ENCODE measurements at places on chromosomes 2 and 18.

GRCh38 chr18:10398571-10398970 is 55.9 kb upstream of the APCDD1 start:
- DNase-seq, result no peak

- no peak for DNase-seq
These were observed 36.4 kb downstream of the STK39 start for GRCh38 chr2:168210895-168211570.

DNA sequence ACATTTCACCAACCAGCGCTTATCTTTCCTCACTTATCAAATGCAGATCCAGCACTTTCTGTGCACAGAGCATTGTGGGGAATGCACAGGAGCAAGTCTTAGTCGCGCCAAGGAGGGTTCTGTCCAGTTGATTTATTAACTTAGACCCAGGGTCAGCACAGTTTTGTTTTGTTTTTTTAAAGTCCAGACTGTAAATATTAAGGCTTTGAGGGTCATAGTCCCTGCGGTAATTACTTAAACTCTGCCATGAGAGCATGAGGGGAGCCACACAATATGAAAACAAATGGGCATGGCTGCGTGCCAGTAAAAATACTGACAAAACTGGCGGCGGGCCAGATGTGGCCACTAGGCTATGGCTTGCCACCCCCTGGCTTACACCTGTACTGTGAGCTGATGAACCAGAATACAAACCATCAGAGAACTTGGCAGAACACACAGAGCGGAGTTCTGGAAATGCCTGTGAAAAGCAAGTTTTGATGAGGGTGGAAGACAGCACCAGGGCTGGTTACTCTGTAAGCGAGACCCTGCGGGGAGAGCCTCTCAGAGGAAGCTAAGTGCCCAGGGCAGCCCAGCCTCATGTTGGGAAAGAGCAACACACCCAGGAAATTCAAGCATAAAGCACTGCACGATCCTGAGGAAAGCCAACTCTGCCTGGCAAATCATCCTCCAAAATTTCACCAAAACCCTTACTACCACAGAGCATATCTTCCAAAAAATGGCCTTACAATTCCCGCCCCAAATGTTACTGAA is 43.6 kb downstream of the L3MBTL4 start:
- DNase-seq, result no peak

- no peak for DNase-seq
These were observed 137.3 kb downstream of the DTNA start for GRCh38 chr18:34847408-34847807.

DNA sequence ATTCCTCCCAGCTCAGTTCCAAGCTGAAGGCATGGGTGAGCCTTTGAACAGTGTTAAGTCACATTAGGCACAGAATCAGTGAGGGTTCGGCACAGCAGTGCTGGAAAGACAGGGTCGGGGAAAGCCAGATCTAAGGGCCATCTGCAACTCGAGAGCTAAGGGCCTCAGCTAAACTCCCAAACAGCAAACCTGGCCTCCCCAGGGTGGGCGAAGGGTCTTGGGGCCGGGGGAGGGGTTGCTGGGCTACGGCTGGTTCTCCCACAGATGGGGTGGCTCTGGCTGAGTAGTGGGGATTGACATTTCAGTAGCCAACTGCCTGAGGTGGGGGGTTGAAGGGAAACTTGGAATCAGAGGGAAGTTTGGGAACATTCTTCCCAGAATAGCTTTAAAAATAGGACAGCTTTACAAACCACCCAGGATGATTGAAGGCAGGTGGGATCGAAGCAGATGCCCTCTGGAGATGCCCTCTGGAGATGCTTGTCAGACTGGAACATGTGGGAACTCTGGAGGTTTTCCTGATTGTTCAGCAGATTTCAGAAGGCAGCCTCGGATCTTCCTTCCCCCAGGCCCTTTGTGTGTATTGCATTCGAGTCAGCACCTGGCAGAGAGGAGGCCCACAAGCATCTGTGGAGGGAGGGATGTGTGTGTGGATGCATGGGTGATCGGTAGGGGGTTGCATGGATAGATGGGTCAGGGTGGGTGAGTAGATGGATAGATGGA is 156.4 kb downstream of the SMAD7 start:
- DNase-seq, result no peak

DNA sequence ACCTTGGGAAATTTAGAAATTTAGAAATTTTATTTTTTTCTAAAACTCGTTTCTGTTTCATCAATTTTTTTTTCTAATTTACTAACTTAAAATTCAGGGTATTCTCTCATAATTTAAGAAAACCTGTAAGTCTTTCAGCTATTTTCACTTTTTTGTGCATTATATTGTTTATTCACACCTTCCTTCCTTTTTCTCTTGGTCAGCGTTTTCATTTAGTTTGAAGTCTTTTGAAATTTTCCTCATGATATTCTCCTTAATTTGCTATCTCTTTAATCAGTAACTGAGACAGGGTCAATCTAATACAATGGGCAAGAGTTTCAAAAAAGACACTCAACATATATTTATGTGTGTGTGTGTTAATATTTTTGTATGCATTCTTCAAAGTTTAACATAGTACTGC is 50.5 kb upstream of the MSTN start:
- no peak for DNase-seq

- no peak for DNase-seq
These were observed 24.2 kb upstream of the TBR1 start for GRCh38 chr2:161391737-161392506.

DNA sequence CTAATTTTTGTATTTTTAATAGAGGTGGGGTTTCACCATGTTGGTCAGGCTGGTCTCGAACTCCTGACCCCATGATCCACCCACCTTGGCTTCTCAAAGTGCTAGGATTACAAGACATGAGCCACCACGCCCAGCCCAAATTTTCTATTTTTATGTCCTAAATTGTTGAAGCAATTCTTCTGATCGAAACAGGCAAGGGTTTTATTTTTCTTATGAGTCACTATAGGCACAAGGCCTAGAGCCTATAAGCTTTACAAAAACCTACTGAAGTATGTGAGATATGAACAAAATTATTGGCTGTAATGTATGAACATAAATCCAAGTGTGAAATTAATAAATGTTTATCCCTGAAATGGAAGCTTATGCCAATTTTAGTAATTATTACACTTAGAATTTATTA is 464.2 kb upstream of the NRP2 start:
- no peak for DNase-seq

- DNase-seq, result no peak
These were observed 16.5 kb upstream of the VIT start for GRCh38 chr2:36680012-36680411.

DNA sequence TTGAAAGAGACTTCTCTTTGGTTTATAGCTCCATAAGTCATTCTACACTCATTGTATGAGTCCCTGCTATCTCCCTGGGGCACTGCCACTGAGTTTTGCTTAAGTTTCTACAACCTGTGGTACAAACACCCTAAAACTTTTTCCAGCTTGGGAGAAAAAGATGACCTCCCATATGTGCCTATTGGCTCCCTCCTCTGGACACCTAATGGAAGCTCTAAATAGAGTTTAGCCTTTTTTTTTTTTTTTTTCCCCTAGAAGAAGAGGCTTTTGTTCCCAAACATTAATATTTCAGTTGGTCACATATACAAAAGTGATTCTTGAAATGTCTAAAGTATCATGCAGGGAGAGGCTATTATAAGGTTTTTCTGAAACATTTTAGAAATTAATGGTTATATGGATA is 547.2 kb upstream of the TMEFF2 start:
- DNase-seq, result no peak

DNA sequence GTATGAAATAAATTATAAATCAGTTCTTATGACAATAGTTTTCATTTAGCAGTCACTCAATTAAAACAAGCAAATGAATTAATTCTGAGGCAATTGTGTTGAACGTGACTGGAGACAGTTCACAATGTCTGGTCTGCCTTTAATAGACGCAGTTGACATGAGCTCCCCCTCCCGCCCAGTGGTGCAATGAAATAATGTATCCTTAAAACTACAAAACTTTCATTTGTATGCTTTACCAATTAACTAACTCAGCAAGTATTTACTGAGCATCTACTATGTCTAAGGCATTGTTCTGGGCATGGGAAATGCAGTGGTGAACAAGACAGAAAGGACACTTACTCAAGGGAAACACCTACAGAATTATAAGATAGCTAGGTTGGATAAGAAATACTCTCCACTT is 3.5 kb upstream of the DSC2 start:
- no peak for DNase-seq

GRCh38 chr18:54284535-54284934 is 15.2 kb downstream of the POLI start:
- DNase-seq, result no peak

DNA sequence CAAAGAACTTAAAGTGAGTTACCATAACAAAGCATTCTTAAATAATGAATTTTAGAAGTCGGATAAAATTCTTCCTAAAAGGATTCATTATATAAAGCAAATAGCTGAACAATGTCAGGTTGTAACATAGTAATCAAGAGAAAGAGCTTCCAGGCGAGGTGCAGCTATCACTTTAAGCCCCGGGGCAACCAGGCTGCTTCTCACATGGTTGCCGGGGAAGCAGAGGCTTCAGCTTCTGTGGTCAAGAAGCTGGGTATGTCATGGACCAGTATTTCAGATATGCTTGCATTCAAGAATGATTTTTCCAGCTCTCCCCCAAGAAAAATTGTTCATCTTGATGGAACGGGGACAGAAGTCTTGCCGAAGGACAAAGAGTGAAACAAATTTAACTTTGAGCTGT is 23.6 kb upstream of the KYNU start:
- no peak for DNase-seq

DNA sequence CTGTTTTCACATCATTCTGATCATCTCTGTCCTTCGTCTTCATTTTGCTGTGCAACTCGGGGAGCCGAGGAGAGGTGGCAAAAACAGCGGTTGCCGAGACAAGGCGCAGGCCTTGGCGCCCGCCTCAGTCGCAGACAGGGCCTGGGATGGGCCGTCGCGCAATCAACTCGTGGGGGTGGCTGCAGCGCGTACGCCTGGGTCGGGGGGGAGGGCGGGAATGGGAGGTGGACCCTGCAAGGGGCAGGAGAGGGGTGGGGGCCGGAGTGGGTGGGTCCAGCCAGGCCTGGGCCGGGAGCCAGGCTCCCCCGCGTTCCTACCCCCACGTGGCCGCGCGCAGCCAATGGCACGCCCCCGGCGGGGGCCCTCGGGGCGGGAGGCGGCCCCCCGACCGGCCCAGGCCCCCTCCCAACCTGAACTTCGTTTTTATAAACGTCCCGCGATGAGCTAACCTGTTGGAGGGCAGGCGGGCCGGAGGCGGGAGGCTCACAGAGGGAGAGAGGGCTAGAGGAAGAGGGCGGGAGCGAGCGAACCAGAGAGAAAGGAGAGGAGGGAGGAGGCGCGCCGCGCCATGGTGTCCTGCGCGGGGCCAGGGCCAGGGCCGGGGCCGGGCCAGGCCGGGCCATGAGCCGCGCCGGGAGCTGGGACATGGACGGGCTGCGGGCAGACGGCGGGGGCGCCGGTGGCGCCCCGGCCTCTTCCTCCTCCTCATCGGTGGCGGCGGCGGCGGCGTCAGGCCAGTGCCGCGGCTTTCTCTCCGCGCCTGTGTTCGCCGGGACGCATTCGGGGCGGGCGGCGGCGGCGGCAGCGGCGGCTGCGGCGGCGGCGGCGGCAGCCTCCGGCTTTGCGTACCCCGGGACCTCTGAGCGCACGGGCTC is at the start of gene HOXD13:
TSS of gene HOXD13 (plus strand) at position 452 of the 875 bp plus-strand sequence. CDS start at position 622, 170 bp downstream.
- no peak for DNase-seq

DNA sequence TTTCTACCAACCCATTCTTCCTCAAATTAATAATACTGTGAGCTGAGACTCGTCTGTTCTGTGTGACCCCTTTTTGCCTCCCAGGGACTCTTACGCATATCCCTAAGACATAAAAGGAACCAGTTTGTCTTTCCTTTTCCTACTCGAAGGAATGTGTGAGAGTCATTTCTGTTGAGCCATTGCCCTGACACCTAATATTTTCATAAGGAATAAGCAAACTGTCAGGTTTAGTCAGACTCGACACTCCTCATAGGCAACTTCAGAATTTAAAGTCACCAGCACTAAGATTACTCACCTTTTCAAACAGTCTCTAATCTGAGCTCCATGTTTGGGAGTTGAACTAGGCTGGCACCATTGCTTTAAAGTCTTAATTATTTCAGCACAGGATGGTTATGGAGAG is 305.5 kb downstream of the IKZF2 start:
- no peak for DNase-seq

GRCh38 chr2:15973481-15974401 is 33.4 kb downstream of the MYCN start:
- no peak for DNase-seq

GRCh38 chr2:182280118-182280517 is 146.7 kb downstream of the PDE1A start:
- no peak for DNase-seq

DNA sequence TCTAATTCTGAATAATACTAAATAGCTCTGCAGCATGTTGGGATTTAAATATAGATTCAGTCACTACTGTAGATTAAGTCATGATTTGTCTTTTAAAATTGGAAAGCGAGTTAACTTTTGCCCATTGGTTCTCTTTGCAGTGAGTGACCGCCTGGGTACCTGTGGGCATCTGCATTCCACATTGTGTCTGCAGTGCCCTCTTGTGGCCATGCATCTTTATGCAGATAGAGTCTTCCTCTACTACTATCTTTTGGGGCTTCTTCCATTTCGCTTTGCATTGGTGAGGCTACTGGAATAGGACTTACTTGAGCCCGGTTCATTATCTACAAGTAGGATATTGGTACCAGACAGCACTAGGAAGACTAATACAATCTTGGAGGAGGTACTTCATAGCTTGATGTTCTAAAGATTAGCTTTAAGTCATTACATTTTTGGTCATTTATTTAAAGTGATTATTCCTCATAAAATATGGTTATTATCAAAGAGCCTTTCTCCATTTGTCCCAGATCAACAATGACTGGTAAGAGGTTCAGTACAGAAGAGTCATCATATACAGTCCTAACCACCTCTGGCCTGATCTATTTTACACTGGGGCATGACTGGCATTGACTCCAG is 203.0 kb downstream of the SOCS6 start:
- DNase-seq, result no peak

DNA sequence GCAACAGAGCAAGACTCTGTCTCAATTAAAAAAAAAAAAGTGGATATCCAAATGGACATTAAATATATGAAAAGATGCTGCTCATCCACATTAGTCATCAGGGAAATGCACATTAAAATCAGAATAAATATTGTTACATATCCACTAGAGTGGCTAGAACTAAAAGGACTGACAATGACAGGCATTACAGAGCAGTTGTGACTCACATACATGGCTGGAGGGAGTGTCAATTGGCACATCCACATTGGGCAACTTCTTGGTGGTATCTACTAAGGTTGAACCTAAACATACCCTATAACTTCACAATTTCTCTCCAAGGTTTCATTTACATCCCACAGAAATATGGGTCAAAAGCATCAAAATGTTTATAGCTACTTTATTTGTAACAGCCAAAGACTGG is 14.0 kb upstream of the DNER start:
- no peak for DNase-seq

DNA sequence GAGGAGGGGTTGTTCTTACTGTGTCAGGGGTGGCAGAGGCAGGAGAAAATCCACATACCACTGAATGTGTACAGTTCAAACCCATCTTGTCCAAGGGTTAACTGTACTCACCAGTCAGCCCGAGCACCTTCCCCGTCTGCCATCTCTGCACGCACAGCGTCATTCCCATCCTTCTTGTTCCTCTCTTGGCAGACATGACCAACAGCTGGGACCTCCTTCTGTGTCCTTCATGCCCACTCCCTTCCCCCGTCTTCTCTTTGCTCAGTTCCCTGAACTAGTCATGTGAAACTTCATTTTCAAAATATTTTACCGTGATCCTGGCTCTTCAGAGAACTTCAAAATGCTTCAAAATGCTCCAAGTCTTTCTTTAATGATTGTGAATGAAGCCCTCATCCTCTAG is 92.0 kb downstream of the FARSB start:
- no peak for DNase-seq

- no peak for DNase-seq
These were observed 5.8 kb downstream of the ERMN start for GRCh38 chr2:157319795-157320194.

Measured in vagina (tissue), 2 donors.